ENCODE measurements at places on chromosomes 13 and 19. TPM values are rescaled to one million over a fixed set of nuclear protein-coding genes. Genes with fewer than 3 reads are reported as not detected.
A peak's percentile ranks its signal among the peaks of the same experiment; 100 is the strongest.

- no peak overlapping the region for H3K4me3 ChIP-seq
- DNase-seq = peak; percentile 77
- H3K27ac ChIP-seq = no peak overlapping the region
- no peaks in the 10 kb centered on the region for H3K27me3 ChIP-seq
These were observed 310.9 kb downstream of the ZNF536 start for GRCh38 chr19:30682999-30683536.

The PSG7 gene
- total RNA-seq = not detected

GRCh38 chr13:50126993-50127725 is 111.9 kb downstream of the KCNRG start:
- peaks cover 68% of the 10 kb centered on the region for H3K4me1 ChIP-seq
- peak overlapping the region; percentile 94 for H3K27ac ChIP-seq
- H3K4me3 ChIP-seq = peak overlapping the region; percentile 90
- peak; percentile 64 for DNase-seq
- H3K27me3 ChIP-seq = no peaks in the 10 kb centered on the region

The C3 gene
- not detected for total RNA-seq

The NDUFA3 gene
- total RNA-seq = 79.5 TPM
